ENCODE measurements at places on chromosomes 4 and X.

- DNase-seq, result no peak
Observed at GRCh38 chrX:118660085-118660484, 67.3 kb upstream of the IL13RA1 start.

DNA sequence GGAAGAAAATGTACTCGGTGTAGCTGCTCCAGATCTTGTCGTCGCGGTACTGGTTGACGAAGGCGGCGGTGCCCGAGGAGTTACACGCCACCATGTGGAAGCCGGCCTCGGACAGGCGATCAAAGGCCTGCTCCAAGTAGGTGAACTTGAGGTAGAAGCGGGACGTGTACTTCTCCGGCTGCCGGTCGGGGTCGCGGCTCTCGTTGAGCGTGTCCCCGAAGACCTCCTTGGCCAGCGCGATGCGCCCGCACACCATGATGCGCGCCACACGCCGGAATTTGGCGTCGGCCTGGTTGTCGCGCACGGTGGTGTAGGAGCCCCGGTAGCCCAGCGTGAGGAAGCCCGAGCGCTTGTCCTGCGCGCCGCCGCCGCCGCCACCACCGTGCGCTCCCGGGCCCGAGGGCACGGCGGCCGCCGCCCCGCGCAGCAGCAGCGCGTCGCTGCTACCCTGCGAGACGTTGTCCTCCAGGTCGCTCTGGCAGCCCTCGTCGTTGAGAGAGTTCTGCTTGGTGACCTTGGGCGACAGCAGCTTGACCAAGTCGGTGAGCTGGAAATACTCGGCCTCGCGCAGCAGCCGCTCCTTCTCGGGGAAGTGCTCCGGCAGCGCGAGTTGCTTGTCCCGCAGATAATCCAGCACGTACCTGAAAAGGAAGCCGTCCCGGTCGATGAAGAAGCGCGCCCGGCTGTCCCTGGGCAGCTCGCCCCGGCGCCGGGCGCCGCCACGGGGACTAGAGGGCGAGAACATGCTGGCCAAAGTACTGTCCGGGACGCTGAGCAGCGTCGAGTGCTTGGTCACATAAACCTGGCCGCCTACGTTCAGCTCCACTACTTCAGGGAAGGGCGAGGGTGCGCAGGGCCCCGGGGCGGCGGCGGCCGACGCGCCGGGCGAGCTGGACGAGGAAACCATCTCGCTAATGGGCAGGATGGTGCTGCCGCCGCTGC is 775 bp downstream of the KCTD8 start:
- DNase-seq, result no peak

DNA sequence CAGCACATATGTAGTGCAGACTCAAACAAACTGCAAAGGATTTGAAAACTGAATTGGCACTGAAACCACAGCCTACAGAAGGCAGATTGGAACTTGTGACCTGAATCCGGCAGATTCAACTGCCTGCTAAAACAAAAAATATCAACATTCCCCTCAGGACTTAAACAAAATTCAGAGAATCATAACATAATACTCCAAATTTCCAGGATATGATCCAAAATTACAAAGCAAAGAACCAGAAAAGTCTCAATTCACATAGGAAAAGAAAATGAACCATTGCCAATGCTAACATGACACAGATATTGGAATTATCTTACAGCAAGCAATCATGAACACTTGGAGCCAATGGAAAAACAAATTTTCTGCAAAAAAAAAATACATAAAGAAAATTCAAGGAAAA is 250.4 kb downstream of the PRDM5 start:
- no peak for DNase-seq

- DNase-seq, result no peak
Observed at GRCh38 chr4:44861756-44862155, 135.4 kb upstream of the GNPDA2 start.

DNA sequence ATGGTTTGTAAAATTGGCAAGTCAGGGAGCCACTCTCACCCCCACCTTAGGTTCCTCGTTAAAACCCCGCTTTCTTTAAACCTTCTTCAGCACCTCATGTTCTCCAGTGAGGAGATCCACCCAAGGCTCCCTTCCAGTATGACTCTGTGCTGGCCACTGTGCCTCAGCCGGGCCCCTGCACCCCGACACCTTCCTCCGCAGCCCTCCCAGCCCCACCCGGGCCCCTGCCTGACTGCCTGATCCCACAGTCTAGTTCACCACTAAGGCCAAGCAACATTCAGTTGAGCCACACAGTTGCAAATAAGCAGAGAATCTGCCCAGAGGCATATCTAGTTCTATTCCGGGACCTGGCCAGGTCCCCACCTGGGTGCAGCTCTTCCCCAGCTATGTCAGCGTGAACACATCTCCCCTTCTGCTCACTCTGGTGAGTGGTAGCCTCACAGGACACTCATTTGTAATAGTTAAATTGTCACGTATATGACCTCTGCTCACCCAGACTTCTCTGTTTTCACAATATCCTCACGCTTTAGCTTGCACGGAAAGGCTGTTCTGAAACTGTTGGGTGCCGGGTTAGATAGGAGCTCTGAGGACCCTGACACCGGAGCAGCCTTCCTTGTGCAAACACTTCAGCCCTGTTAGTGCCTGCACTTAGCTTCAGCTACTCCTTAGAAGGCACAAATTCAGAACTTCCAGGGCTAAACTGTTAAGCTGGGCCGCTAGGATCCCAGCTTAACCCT is 146.8 kb downstream of the DCTD start:
- DNase-seq, result no peak

- DNase-seq, result no peak
Observed at GRCh38 chr4:139078926-139079325, 63.3 kb downstream of the NOCT start.

DNA sequence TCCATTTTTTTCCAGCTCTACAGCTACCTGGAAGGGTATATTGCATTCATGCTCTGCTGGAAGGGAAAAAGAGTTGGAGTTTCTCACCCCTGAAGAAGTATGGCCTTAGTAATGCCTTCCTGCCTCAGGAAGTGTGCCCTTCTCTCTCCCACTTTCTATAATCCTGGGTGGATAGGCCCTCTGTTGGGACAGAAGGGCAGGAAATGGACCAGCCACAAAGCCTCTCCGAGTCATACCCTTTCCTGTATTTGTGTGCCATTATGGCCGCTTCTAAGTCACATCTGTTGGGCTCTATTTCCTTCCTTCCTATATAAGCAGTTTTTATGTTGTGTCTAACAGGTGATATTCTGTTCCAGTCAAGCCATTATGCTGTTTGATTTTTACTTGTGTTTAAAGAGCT is 74.8 kb upstream of the SMARCA5 start:
- no peak for DNase-seq

GRCh38 chrX:109077788-109078187 is 341.4 kb upstream of the IRS4 start:
- DNase-seq, result no peak

GRCh38 chrX:124555036-124555595 is 208.8 kb downstream of the SH2D1A start:
- peak; percentile 54 for DNase-seq

- no peak for DNase-seq
Observed at GRCh38 chrX:68049466-68049865, 383.8 kb downstream of the OPHN1 start.

GRCh38 chrX:39721566-39722279 is 376.0 kb downstream of the BCOR start:
- DNase-seq, result no peak

DNA sequence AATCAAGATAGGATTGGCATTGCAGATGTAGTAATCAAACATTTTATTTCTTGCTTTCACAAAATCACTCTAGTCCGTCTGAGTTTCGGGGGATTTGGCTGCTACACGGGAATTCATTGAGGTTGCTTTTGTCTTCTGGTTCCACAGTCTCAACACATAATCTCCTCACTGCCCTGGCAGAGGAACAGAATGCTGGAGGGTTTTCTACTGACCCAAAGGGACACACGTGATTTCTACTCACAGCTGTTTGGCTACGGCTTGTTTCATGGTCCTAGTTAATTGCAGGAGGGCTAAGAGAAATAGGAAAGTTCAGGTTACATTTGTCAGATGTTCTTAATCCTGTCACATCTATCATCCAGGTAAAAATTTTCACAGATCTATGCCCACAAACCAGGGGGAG is 1811.6 kb downstream of the ARAP2 start:
- no peak for DNase-seq

GRCh38 chr4:99622341-99622740 is 35.3 kb downstream of the C4orf54 start:
- DNase-seq, result no peak

All from AG08395 (cell line).